Stomach (tissue), 19 donors: ENCODE measurements at places on chromosomes 5 and 9. TPM values are rescaled to one million over a fixed set of nuclear protein-coding genes. Genes with fewer than 3 reads are reported as not detected.
A peak's percentile ranks its signal among the peaks of the same experiment; 100 is the strongest.

DNA sequence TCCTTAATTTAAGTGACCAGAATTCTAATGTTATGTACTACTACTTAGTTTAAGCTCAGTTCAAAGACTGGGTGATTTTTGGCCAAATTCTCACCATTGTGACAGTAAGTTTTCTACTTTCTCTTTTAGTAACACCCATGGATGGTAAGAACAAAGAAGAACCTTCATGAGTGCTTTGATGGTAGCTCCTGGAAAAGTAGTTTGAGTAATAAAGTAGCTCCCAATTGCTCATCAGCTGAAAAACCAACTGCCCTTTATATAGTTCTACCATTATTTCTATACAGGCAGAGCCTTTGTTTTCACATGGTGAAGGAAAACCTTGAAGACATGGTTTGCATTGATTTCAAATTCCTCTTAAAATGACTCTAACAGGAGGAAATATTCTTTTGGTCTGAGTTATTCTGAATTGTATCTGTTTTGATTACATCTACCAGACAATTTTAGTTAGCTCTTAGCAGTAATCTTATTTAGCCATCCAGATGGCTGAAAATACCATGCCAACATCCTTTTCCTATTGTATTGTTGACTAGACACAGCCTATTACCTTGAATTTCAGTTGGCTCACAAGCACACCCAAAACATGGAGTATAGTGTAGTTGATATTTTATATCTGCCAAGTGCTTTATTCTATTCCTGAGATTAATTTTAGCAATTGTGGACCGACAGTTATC is 23.7 kb upstream of the STARD4 start:
- DNase-seq, result no peak

- no peak for DNase-seq
These were observed 52.2 kb downstream of the ROPN1L start for GRCh38 chr5:10493884-10494283.

DNA sequence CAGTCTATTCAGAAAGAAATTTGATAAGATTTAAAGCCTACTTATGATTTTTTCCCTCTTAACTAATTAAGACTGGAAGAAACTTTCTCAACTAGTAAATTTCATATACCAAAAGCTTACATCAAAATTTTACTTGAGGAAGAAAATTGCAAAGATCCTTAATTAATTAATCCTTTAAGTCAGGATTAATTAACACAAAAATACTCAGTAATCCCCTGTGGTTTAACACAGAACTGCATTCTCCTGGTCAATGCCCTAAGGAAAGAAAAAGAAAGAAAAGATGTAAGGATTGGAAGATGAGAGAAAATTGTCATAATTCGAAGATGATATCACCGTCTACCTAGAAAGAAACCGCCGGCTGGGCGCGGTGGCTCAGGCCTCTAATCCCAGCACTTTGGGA is 17.3 kb upstream of the RUFY1 start:
- no peak for DNase-seq

DNA sequence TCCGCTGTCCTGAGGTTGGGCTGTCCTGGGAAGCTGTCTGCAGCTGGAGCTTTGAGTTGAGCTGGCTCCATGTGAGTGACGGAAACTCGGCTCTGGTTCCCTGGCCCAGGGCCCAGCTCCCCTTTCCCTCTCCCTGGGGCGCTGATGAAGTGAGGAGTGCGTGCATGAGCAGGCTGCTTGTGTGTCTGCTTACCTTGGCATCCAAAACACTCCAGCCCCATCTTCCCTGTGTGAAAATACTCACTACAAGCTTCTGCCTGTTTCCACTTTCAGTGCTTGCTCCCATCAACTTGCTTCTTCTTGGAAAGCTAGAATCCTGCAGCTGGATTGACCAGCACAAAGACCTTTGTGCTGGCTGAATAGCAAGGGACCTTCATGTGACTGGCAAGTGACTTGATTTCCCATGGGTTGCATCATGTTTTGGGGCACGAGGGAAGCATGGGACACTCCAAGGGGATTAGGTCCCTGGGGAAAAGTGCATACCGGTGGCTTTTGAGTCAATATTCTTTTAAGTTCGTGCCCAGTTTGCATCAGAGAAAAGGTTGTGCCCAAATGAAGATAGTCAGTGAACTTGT is 198.1 kb downstream of the GADD45G start:
- DNase-seq, result no peak

DNA sequence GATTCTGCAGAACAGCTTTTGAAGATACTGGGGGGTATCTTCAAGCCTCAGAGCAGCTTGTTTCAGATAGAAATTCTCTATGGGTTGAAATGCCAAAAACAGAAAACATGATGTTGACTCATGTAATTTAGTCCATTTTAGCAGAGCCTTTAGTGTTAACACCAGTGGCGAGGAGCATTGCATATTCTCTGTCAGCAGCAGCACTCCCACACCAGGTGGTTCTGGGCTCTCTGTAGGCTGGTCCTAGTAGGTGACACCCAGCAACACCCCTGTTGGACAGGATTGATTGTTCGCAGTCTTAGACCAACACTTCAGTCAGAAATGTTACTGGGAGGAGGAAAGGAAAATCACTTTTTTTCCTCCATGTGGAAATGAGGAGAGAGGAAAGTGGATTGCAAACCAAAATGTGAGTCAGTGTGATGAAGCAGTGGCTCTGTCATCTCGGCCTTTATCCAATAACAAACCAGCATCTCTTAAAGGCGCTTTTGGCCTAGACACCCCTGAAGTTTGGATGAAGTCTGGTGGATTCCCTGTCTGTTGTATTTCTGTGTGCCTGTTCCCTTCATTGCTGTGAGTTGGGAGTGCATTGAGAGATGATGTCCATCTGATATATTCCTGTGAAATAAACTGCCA is 16.8 kb downstream of the SLC46A2 start:
- no peak for DNase-seq

DNA sequence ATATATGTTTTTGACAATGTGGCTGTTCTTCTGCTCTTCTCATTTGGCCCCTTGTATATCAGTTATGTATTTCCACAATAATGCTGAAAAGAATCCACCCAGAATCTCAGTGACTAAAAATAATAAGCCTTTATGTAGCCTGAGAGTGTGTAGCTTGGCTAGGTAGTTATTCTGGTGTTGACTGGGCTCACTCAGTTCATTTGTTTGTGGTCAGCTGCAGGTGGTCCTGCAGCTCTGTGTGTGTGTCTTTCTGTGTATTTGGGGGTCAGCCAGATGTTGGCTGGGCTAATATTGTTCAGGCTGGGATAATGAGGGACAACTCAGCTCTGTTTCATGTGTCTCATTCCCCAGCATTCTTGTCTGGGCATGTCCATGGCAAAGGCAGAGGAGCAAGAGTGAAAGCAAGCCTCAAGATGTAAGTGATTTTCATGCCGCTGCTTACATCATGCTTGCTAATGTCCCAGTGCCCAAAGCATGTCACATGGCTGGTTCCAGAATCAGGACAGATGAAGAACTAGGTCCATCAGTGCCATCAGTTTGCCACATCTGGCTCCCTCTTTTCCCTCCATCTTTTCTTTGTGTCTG is 162.8 kb downstream of the KCTD16 start:
- DNase-seq, result no peak

DNA sequence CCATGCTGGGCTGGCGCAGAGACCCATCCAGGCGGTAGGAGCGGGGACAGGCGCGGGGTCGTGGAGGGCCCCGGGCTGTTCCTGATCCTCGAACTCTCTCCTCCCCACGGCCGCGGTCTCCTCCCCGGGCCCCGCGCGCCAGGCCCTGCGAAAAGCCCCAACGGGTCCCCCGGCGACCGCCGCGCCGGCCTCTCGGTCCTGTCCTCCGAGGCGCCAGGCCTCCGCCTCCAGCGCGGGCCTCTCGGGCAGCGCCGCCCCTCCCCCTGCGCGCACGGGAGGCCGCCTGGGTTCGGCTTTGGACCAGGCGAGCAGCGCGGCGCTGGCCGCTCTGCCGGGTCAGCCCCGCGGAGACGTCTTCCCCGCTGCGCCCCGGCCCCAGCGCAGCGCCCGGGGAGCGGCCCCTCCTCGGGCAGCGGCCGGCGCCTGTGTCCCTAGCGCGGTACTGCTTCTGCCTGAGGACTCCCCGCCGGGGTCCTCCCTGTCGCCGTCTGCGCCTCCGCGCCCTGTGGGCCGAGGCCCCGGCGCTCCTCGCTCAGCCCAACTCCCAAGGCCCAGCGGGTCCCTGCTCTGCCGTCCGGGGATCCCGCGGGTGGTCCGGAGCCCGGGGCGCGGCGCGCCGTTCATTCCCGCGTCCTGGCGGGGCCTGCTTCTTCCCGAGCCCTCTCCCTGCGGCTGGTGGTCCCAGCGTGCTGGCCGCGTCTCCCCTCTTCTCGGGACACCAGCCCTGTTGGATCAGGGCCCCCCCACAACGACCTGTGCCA is 13.4 kb downstream of the COL23A1 start:
- DNase-seq, result peak; percentile 70

- DNase-seq, result no peak
These were observed 122.3 kb downstream of the MARCHF11 start for GRCh38 chr5:16057277-16057676.

The ANKRD18A gene
- 0.15 TPM for polyA plus RNA-seq
